Lung microvascular endothelial cell (primary cell): ENCODE measurements at places on chromosomes 3 and 15.

GRCh38 chr3:158936530-158937113 lies 134.8 kb downstream of the MFSD1 start:
- DNase-seq = no peak

DNA sequence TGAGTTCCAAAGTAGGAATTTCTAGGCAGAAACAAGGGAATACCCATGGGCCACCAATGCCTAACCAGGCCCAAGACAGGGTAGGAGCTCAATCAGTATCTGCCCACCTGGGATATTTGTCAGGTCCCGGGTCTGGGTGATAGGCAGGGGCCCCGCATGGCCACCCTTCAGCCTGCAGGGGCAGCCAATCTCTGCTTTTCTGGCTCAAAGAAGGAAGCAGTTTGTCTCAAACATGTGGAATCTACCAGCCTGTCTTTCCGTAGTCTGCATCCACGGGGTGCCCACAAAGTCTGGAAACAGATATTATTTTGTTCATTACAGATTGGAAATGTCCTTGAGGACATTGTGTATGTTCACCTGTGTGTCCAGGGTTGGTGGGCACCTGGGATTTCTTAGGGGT lies 56.2 kb downstream of the CEMIP start:
- DNase-seq = no peak

- DNase-seq = peak; percentile 5
Measured at GRCh38 chr3:152200476-152201420, 68.0 kb upstream of the MBNL1 start.

GRCh38 chr15:45995800-45996199 lies 361.0 kb downstream of the SQOR start:
- no peak for DNase-seq

GRCh38 chr3:38031022-38031994 lies 1.9 kb upstream of the PLCD1 start:
- no peak for DNase-seq

DNA sequence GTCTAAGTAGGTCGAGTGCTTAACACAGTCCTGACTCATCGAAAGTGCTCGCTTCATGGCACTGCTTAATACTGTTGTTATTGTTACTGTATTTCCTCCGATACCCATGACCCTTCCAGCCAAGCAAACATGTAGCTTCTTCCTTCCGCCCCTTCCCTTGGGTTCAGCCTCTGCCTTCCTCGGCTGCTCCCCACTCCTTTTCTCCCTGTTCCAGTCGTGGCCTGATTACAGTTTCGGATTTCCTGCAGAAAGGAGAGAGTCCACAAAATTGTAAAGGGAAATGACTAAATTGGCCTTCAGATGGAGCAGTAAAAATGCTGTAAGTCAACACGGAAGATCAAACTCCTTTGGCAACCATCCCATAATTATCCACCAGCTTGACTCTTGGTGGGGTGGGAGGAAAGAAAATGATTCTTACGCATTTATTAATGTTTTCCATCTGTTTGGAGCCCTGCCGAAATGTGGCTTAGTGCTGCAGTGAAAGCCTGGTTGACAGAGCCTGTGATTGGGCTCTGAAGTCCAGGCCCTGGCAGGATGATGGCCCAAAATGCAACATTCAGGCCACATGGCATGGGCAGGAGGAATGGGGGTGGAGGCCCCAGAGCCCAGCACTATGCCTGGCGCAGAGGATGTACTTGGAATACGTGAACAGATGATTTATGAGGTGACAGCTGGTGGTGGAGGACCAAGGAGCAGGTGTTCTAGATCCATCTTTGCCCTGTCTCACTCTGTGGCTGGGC lies 37.6 kb downstream of the FAM3D start:
- DNase-seq = peak; percentile 83

DNA sequence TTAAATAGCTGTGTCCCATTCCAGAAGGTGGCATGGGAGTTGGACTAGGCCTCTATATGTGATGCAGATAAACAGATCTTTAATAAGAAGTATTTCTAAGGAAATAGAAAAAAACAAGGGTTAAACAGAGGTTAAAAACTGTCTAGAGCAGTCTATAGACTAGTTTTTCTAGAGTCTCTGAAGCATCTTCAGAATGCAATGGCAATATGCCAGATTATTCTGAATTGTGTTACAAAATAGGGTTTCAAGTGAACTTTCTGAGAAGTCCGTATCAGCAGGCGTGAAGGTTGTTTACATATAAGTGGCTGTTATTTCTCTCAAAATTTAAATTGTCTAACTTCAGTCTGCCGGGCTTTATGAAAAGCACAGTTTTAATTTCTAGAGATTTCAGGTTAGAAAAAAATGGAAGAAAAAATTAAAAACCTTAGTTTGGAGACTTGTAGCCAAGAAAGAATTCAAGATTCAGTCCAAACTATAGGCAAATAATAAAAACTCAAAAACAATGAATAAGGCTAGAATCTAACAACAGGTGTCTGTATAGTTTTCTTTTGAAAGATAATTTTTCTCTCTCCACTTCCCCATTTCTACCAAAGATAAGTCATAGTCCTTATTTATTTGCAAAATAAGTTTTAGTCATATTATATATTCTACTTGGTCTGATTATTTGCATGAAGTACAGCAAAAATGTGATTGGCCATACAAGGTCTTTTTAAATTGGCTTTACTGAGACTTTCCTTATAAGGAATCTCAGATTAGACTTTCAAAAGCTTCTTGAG lies 55.2 kb downstream of the OSTN start:
- no peak for DNase-seq

DNA sequence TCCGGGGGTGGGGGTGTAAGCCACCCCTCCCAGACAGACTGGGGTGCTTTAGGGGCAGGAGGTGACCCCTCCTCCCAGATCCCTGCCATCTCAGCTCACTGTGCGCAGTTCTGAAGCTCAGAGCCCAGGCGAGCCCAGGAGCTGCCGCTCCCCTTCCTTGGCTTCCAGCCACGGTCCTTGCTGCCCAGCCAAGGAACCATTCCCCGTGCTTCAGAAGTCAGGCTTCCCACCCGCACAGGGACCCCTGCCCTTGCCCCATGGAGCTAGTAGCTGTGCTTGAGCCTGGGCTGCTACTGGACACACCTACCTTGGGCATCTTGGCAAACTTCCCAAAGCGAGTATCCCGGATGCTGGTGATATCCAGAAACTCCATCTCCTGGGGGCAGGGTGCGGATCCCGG lies 4.8 kb downstream of the PLCB2 start:
- no peak for DNase-seq

GRCh38 chr15:96312641-96313335 lies 17.7 kb upstream of the NR2F2 start:
- DNase-seq = no peak

GRCh38 chr3:197554562-197555280 lies 1.0 kb downstream of the BDH1 start:
- peak; percentile 96 for DNase-seq

GRCh38 chr15:94348084-94348483 lies 116.7 kb downstream of the MCTP2 start:
- no peak for DNase-seq

DNA sequence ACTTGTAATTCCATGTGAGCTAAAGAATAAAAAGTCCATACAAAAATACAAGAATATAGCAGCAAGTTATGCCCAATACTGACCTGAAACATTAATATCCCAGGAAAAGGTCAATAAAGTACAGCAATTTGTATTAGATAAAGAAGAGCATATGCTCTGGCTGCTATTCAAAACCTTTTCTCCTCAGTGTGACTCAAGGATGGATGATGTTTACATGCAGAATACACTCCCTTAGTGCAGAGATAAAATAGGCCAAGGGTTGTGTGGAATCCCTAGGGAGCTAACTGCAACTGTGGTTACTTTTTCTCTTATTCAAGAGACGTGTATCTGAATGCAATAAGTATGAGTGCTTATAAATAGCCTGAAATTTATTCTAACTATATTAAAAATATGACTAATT lies 78.7 kb downstream of the SLC9A9 start:
- DNase-seq = no peak

DNA sequence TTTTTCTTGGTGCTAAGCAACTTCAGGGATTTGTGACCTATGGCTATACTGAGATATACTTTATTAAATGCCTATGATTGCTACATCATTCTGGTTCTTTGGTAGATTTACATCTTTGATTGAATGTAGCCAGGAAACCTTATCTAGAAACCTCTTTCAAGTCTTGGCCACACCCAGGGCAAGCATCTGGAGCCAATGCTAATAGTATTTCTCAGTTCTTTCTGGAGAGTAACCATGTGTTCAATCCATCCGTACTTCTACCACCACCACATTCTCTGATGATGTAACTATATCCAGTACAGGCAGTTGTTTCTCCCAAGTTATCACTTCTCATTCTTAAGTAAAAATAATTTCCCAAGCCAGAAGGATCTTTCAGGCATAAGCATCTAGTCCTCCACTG lies 69.0 kb downstream of the NME9 start:
- DNase-seq = no peak
